Amygdala (tissue), 56 donors: ENCODE measurements at places on chromosomes 7 and 10.

DNA sequence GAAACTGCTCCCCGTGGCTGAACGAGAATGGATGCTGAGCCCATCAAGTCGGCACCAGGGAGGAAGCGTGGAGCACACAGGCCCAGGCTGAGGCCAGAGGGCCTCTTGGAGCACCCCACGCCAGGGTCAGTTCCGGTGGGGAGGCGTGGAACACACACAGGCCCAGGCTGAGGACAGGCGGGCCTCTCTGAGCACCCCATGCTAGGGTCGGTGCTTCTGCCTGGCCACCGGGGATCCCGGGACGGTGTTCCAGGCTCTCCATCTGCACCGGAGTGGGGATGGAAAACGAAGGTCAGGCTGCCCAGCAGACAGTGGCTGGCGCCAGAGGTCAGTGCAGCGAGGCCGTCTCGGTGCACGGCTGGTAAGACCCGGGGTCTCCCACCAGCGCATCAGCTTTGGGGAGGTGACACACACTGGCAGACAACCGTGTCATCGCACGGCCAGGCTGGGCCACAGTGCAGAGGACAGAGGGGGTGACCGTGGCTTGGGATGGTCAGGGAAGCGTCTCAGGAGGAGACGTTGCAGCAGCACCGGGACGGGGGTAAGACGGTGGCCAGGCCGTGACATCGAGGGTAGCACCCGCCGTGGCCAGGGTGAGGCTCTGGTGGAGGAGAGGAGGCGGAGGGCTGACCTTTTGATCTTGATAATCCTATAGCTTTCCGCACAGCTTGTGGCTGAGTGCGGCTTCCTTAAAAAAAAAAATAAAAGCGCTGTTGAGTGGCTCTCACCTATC, 203.9 kb downstream of the ELFN1 start:
- DNase-seq: no peak

DNA sequence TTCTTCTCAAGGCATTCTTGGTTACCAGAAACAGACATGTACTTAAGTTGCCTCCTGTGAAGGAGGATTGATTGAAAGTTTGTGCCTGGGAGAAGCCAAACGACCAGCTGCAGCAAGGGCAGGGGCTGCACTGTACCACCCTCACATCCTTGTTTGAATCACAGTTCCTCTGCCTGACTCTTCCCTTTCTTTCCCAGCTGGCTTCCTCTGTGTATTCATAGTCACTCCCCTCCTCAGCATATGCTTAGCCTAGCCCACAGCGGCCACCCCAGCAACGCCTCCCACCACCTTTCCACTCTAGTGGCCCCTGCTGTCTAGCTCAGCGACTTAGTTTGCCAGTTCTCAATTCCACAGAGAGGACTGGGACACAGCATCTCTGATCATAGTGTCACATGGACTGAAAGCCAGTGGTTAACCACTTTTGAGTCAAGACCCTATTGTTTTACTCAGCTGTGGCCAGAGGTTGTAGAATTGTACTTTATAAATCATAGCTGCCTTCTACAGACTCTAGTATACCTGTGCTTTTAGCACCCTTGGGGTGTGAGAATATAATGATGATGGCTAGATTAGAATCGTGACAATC, 643.0 kb downstream of the SUGCT start:
- no peak for DNase-seq

DNA sequence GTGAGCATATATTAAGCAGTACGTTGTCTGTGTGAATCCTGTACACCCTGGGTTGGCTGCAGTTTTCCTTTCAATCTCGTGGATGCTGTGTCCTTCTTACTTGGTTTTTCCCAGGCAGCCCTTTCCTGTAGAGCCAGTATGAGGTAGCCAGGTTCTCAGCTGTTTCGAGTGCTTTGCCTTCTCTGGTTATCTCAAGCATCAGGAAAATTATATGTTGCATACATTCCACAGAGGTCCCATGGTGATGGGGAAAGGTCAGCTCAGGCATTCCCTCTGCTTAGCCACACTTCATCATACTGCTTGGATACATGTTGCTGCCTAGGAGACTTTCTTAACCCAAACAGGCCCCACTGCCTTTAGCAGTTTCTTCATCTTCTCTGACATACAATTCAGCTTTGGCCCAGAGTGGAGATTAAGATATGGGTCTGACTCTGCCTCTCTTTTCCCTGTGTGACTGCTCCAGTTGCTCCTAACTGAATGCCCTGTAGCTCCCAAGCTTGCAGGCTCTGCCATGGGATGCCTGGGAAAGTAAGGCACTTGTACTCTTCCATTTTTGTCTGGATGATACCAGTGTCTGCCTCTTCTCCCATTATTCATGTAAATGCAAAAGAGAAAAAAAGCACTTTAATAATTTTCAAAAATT, 11.3 kb downstream of the GNAI1 start:
- DNase-seq: no peak

DNA sequence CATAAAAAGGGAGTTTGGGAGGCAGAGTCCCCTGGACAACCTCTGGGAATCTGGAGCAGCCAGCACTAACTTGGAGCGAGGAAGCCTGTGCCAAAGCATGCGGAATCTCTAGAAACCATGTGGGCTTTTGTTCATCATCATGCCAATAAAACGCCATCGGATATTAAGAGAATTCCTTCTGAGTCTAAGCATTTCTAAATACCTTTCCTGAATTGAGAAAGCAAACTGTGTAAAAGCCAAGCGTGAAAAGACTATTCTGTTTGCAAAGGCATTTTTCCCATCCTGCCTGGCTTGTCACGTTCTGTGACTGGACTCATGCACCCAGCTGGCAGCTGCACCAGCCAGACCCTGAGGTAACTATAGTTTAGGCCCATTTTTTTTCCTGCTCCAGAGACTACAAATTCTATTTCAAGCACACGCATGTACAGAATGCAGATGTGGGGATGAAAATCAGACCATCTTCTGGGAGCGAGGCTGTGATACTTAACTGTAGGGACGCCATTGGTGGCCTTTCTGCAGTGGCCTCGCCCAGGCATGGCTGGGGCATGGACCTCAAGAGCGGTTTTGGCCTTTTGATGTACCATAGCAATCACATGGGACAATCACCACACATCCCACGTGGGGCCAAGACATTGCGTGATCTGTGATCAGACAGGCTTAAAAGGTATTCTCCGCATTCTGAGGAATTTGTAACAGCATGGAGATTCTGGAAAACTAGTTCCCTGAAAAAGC, 218.9 kb downstream of the KIAA1217 start:
- DNase-seq: no peak

DNA sequence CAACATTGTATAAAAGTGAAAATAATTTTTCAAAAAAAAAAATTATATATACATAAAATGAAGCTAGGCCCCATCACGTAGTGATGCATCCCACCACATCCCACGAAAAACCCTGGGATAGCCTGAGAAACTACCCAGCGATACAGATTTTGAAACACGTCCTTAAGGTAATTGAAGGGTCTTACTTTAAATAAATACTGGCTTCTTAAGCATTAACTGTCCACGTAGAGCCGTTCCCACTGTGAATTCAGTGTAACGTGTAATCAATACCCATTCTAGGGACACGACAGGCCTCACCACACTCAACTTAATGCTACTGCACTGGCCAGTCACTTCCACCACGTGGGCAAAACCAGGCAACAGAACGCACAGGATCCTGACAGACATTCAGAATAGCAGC, 4.0 kb downstream of the ANKRD61 start:
- DNase-seq: no peak

- no peak for DNase-seq
Observed at GRCh38 chr7:139731802-139732470, 45.9 kb downstream of the HIPK2 start.

GRCh38 chr7:44269417-44269816, 56.0 kb downstream of the CAMK2B start:
- DNase-seq: no peak

DNA sequence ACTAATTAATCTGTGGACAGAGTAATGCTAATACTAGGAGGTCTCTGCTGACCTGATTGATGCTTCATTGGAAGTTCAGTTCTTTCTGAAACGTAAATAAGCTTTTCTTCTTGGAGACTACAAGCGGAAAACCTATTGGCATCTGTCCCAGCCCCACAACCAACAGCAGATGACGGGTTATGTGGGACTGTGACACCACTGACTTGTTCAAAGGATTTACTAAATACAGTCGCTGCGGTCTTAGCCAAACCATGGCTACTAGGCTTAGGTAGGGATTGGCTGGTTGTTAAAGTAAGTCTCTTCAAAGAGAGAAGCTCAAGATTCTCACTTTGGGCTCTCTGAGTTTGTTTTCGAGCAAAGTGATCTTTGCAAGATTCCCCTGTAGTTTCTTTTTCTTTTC, 68.3 kb downstream of the HYCC1 start:
- DNase-seq: no peak

- no peak for DNase-seq
Observed at GRCh38 chr10:75211007-75211691, 553 bp downstream of the VDAC2 start.

DNA sequence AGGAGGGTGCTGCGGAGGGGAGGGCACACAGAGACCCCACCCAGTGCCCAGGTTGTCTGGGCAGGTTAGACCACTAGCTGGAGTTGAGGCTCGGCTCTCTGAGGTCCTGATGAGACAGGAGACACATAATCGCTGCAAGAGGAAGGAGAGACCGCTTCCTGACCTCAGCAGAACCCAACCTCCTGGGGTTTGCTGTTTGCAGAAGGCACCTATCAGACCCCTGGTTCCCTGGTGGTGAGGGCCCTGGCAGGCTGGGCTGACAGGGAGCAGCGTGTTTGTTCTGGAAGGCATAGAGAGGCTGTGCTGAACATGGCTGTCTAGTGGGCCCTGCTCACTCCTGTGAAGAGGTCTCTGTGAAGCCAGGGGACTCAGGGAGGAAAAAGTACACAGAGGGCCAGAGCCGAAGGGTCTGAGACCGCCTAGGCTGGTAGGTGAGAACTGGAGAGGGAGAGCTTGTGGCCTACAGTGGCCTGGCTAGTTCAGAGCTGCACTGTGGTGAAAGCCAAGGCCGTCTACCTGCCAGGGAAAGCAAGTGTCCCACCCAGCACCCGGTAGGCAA, 39.4 kb upstream of the NPFFR1 start:
- no peak for DNase-seq

GRCh38 chr7:90536449-90536848, 59.7 kb upstream of the CDK14 start:
- no peak for DNase-seq

DNA sequence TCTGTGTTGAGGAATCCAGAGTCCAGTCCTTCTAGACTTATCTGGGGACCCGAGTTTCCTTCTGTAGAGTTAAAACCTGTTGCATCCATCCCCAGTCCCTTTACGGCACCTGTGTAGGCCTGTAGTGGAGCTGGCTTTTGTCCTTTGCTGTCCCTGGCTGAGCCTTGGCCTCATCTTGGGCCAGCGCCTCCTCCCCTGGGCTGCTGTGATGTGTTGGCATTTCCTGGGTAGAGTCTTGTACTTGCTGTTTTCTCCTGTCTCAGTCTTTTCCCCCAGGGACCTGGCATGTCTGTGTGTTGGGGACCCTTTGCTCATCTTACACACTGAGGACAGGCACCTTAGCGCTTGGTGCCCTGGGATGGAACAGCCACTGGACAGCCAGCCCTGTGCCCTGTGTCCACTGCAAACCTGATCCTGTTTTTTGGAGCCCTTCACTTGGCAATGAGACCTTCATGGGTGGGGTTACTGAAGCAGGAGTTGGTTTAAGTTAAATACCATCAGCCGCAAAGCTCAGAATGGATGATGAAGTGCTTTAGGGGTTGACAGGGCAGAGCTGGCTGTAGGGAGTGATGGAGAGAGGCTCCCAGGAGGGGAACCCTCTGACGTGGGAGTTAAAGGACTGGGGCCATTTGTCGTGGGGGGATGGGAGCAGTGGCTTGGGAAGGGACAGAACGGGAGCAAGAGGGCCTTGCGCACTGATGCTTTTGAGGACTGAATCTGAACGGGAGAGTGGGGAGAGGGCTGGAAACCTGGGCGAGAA, 50.9 kb downstream of the CUX1 start:
- no peak for DNase-seq

GRCh38 chr7:152395112-152395511, 40.7 kb downstream of the KMT2C start:
- no peak for DNase-seq

DNA sequence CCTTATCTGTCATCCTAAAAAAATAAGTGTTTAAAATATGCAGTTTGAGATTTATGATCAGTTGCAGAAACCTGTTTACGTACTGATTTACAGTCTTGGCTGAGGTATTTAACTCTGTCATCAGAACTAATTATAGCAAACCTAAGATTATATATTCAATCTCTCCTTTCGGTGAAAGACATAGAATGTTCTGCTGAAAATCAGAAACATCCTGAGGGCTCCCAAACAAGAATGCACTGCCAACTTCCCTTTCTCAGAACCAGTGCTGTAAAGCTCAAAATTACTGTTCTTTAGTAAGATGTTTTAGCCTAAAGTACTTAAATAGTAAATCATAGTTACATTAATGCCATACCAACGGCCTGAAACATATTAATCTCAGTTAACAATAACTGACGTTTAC, 34.3 kb downstream of the FAM204A start:
- DNase-seq: no peak

DNA sequence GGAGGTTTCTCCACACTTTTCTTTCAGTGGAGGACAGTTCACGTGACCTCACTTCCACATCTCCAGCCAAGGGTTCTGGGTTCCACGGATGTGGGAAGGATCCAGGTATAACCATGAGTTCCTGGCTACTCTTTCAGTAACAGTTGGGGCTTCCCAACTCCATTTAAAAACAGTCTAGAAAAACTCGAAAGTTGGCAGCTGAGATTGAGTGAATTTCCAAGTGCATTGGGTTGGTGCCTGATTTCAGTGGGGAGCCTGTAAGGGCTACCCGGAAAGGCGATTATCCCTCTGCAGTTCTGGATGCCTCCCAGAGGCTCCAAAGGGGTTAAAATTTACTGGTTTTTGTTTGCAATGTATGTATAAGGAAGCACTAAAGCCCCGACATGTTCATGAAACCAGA, 24.3 kb downstream of the LHFPL3 start:
- no peak for DNase-seq

GRCh38 chr10:32413513-32413912, 32.4 kb upstream of the CCDC7 start:
- DNase-seq: no peak

GRCh38 chr10:13414137-13414536, 66.0 kb upstream of the SEPHS1 start:
- no peak for DNase-seq

DNA sequence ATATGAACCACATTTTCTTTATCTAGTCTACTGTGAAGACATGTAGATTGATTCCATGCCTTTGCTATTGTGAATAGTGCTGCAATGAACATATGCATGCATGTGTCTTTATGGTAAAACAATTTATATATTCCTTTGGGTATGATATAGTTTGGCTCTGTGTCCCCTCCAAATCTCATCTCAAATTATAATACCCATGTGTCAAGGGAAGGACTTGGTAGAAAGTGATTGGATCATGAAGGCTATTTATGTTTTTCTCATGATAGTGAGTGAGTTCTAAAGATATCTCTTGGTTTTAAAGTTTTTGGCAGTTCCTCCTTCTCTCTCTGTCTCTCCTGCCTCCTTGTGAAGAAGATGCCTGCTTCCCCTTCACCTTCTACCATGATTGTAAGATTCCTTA, 248.7 kb downstream of the GPR37 start:
- DNase-seq: no peak

- DNase-seq: no peak
Observed at GRCh38 chr10:103885617-103886016, 30.2 kb upstream of the SH3PXD2A start.

- no peak for DNase-seq
Observed at GRCh38 chr10:118605694-118606093, 10.2 kb upstream of the PRLHR start.

- DNase-seq: no peak
Observed at GRCh38 chr10:3424111-3424851, 251.7 kb upstream of the PITRM1 start.

GRCh38 chr7:134505856-134506255, 21.5 kb upstream of the AKR1B10 start:
- DNase-seq: no peak

GRCh38 chr10:71388583-71389310, 8.0 kb upstream of the CDH23 start:
- DNase-seq: no peak
